ENCODE measurements at places on chromosomes 12 and 14. TPM values are rescaled to one million over a fixed set of nuclear protein-coding genes. Genes with fewer than 3 reads are reported as not detected.

The TSHR gene
- polyA plus RNA-seq, result 10.3 TPM

GRCh38 chr12:107759410-107759809 is 1.5 kb downstream of the PRDM4 start:
- DNase-seq, result no peak

- DNase-seq, result no peak
Observed at GRCh38 chr14:31371646-31372045, 48.7 kb downstream of the HEATR5A start.

GRCh38 chr12:91406920-91407341 is 224.3 kb upstream of the DCN start:
- no peak for DNase-seq

The KRT82 gene
- 0.34 TPM for polyA plus RNA-seq

GRCh38 chr14:99698642-99699041 is 14.5 kb downstream of the CYP46A1 start:
- DNase-seq, result no peak

- no peak for DNase-seq
Observed at GRCh38 chr12:132487311-132487741, 2.6 kb upstream of the FBRSL1 start.

GRCh38 chr14:29222006-29222405 is 455.4 kb downstream of the FOXG1 start:
- no peak for DNase-seq

DNA sequence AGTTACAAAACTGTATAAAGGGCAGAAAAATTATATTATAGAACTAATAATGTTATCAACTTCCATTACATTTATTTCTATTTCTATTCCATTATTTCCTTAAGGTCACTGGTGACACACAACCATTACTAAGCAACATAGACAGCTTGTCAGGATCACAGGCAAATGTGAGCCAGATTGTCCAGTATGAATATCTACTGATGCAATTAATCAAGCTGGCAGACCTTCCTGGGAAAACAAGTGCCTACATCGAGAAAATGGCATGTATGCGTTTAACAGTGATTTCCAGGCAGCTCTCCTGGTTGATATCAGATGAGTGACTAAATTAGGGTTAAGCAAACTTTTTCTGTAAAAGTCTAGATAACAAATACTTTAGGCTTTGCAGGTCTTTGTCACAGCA is 36.9 kb upstream of the TSPAN8 start:
- no peak for DNase-seq

Data from thymus (tissue), 14 donors.